Gastrocnemius medialis (tissue), 4 donors: ENCODE measurements at places on chromosomes 5 and 9. TPM values are rescaled to one million over a fixed set of nuclear protein-coding genes. Genes with fewer than 3 reads are reported as not detected.

The INSL6 gene
- total RNA-seq = not detected

The CD274 gene
- total RNA-seq = 2.1 TPM

The SLC38A9 gene
- 11.2 TPM for total RNA-seq

The CCNJL gene
- not detected for total RNA-seq

GRCh38 chr5:29853711-29854220 is 1339.7 kb upstream of the CDH6 start:
- no peak overlapping the region for H3K4me3 ChIP-seq
- DNase-seq = no peak
- H3K27me3 ChIP-seq = no peaks in the 10 kb centered on the region
- no peaks in the 10 kb centered on the region for H3K36me3 ChIP-seq
- no peak overlapping the region for H3K27ac ChIP-seq

GRCh38 chr5:168836603-168837231 is 257.5 kb upstream of the PANK3 start:
- no peaks in the 10 kb centered on the region for H3K36me3 ChIP-seq
- H3K4me1 ChIP-seq = no peaks in the 10 kb centered on the region
- H3K27me3 ChIP-seq = no peaks in the 10 kb centered on the region
- H3K27ac ChIP-seq = no peak overlapping the region
- H3K4me3 ChIP-seq = no peak overlapping the region
- no peak for DNase-seq

DNA sequence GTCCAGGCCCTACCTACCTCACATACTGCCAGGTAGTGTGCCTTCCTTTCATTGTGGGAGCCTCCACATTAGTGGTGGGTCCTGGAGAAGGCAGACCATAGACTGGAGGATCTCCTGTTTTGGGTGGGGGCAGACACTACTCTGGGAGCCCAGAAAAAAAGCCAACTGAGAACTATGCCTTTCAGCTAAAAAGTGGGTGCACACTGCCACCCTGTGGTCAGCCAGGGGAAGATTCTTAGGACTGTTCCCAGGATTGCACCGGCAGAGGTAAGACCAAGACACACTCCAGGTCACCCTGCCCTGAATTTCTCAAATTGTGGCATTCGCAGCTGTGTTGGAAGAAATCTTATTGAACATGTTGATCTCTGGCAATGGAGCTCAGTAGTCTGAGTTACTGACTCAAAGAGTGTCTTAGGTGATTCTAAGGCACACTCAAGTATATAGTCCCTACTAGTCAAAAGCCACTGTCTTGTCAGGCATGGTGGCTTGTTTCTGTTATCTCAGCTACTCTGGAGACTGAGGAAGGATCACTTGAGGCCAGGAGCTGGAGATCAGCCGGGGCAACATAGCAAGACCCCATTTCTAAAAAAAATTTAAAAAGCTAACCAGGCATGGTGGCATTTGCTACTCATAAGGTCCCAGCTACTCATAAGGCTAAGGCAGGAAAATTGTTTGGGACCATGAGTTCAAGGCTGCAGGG is 3.6 kb downstream of the SIGMAR1 start:
- peaks cover 8% of the 10 kb centered on the region for H3K27me3 ChIP-seq
- H3K4me1 ChIP-seq = peaks cover 12% of the 10 kb centered on the region
- H3K36me3 ChIP-seq = no peaks in the 10 kb centered on the region
- H3K4me3 ChIP-seq = no peak overlapping the region
- no peak for DNase-seq

- no peaks in the 10 kb centered on the region for H3K27me3 ChIP-seq
- no peaks in the 10 kb centered on the region for H3K4me1 ChIP-seq
Measured at GRCh38 chr5:7218141-7218540, 177.8 kb upstream of the ADCY2 start.

- no peak overlapping the region for H3K27ac ChIP-seq
- no peak for DNase-seq
- H3K4me1 ChIP-seq = peaks cover 5% of the 10 kb centered on the region
- no peaks in the 10 kb centered on the region for H3K27me3 ChIP-seq
- no peaks in the 10 kb centered on the region for H3K36me3 ChIP-seq
Measured at GRCh38 chr5:107876261-107876660, 205.5 kb upstream of the EFNA5 start.

- no peak overlapping the region for H3K4me3 ChIP-seq
- H3K36me3 ChIP-seq = no peaks in the 10 kb centered on the region
- no peak for DNase-seq
- peaks cover 18% of the 10 kb centered on the region for H3K27me3 ChIP-seq
- no peaks in the 10 kb centered on the region for H3K4me1 ChIP-seq
Measured at GRCh38 chr9:133166392-133166791, 2.7 kb upstream of the GBGT1 start.
